EL (cell line): ENCODE measurements at places on chromosomes 7 and 10.
A peak's percentile ranks its signal among the peaks of the same experiment; 100 is the strongest.

DNA sequence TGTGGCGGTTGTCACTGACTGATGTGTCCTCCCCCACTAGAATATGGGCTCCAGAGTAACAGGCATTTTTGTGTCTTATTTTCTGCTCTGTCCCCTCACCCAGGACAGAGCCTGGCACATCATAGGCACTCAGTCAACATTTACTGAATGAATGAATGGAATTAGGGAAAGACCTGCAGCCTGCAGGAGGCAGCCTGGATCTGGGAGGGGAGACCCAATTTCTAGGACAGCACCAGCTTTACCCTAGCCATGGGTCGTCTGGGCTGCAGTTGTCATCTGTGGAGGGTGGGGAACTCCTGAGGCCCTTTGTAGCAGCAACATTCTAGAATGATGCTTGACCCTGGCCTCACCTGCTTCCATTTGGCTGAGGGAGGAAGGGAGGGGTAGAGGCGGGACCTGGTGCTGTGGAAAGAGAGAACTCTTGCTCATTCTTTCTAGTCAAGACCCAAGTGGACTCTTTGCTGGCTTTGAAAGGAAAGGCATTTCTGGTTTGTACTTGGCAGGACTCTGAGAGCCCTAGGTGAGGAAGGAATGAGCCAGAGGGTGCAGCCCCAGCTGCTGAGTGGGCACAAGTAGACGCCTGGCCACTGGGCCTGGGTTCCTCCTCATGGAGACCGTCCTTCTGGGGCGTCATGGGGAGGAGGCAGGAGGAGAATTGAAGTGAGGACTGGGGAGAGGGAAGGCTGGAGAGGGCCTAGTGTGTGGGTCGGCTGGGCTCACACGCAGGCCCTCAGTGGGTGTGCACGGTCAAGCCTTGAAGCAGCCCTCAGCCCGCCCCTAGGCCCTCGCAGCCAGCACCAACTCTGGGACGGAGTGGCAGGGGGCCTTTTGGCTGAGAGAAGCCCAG is 8.9 kb downstream of the FGF8 start:
- DNase-seq = no peak

DNA sequence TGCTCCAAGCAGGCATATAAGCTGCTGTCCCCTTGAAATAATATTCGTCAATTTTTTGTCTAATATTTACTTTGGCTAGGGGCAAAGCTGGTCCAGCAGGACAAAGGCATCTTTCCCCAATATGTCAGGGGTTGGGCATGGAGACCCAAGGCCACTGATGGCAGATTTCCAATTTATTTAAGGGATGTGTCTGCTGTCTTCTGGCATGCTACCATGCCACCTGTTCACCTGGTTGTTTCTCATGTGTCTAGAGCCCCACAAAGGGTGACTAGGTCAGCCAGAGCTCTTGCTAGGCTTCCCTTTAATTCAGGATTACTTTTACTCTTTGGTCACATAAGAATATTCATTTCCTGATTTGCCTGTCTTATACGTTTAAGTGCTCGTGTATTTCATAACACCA is 22.1 kb upstream of the SYPL1 start:
- DNase-seq = no peak

DNA sequence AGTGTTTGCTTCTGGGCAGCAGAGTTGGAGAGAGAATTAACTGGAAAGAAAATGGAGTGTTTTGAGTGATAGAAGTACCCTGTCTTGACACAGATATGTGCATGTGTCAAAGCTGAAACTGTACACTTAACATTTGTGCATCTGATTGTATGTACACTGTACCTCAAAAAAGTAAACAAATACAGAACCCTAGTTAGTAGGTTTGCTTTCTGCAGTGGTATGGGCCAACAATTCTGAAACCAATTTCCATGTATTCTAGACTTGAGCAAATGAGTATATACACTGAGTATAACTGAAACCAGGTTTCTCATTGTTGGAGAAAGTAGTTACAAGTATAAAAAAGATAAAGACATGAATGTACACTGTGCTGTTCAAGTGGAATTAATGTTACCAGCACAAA is 52.4 kb downstream of the ELAPOR2 start:
- no peak for DNase-seq

DNA sequence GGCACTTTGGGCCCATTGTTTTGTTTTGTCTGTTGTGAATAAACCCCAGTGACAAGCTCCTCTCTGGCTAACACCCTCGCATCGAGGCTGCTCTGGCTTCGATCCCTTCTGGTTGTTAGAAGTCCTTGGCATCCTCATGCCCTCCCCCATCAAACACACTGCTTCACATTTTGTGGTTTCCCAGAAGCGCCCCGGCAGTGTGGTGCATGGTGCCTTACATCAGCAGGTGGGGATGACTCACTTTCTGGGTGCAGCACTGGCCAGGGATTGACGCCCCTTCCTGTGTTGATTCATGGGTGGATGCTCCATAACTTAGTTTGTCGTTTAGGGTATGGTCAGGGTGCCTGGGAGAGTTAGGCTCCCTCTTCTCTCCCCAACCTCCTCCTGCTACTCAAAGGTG is 51.4 kb downstream of the PLPP4 start:
- DNase-seq = peak; percentile 88

DNA sequence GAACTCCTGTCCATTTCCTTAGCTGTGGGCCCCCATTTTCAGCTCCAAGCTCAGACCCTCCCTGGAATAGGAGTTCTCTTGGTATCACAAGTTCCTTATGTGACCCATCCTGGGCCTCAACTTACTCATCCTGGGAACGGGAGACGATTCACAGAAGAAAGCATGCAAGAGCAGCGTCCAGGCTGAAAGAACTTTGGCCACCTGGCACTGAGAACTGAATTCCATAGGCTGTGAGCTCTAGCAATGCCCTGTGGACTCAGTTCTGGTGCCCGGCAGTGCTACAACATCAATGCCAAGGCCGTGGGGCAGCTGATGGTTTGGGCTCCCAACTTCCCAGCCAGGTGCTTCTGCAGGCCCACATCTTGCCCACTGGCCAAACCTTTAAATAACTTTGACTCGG is 3.9 kb upstream of the CUEDC2 start:
- no peak for DNase-seq

- DNase-seq = no peak
Observed at GRCh38 chr7:113790025-113790424, 128.8 kb downstream of the PPP1R3A start.
